Activated T-helper 2 cell treated with anti-CD3 and anti-CD28 coated beads, Interferon-gamma antibody, Interleukin-2, Interleukin-4, amounts not matched to agents 10 μg/mL and 5 μg/mL and 100 μg/mL, durations not matched to agents 14 hours and 24 hours and 36 hours (primary cell): ENCODE measurements at places on chromosomes 6 and 20. TPM values are rescaled to one million over a fixed set of nuclear protein-coding genes. Genes with fewer than 3 reads are reported as not detected.
A peak's percentile ranks its signal among the peaks of the same experiment; 100 is the strongest.

- no peak for DNase-seq
Observed at GRCh38 chr6:159906400-159906799, 15.6 kb downstream of the MAS1 start.

- DNase-seq: no peak
Observed at GRCh38 chr6:14871221-14871620, 374.6 kb upstream of the JARID2 start.

- no peak for DNase-seq
Observed at GRCh38 chr20:37932919-37933318, 30.0 kb downstream of the VSTM2L start.

Gene KCNK16
- not detected in 2 replicates for total RNA-seq

- DNase-seq: peak; percentile 89
Observed at GRCh38 chr6:44265007-44265721, at the start of gene NFKBIE. NFKBIE (minus strand) TSS chr6:44265551; CDS start chr6:44265346, 205 bp downstream.

DNA sequence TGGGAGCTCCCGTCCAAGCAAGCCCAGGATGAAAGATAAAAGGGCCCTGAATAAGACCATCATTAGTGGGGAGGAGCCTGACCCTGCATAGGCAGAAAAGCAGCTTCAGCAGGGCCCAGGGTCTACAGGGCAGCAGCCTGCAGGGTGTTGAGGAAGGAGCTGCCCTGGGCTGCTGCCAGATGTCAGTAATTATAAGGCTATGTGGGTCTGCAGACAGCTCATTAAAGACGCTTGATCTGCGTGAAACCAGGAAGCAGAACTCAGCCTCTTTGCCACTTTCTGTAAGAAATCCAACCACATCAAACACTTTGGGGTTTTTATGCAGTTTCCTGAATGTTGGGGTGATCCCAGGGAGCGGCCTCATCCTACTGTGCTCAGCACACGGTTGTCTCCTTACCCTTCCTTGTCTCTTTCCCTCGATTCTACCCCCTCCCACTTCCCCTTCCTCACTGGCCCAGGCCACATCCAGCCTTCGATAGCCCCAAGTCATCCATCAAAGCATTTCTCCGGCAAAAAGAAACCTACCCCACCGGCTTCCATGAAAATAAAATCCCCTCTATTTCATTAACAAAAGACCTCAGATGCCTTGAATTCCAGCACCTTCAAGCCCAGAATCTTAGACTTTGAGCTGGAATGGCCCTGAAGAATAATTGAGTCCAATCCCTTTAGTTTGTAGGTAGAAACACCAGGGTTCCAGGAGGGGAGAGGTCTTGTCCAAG lies 1.0 kb upstream of the TGM6 start:
- DNase-seq: peak; percentile 29

DNA sequence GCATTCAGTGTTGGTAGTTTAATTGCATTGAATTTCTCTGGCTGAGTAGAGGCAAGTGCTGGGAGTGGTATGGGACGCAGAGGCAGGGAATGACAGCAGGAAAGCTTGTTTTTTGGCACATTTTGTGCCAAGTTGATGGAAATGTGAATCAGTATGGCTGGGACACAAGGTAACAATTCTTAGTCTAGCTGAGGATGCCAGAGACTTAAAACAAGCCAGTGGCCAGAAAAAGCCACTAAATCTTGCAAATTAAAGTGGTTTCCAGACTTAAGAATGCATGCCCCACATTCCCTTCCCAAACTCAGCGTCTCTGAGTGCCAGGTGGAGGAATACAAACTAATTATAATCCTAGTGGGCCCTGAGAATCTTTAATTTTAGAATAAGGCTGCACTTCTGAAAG lies 35.9 kb downstream of the PPARD start:
- DNase-seq: no peak

GRCh38 chr6:16238963-16239797 lies 793 bp downstream of the GMPR start:
- no peak for DNase-seq

GRCh38 chr6:44995486-44996132 lies 332.5 kb upstream of the RUNX2 start:
- DNase-seq: no peak

Gene GRM1
- not detected in 2 replicates for total RNA-seq

DNA sequence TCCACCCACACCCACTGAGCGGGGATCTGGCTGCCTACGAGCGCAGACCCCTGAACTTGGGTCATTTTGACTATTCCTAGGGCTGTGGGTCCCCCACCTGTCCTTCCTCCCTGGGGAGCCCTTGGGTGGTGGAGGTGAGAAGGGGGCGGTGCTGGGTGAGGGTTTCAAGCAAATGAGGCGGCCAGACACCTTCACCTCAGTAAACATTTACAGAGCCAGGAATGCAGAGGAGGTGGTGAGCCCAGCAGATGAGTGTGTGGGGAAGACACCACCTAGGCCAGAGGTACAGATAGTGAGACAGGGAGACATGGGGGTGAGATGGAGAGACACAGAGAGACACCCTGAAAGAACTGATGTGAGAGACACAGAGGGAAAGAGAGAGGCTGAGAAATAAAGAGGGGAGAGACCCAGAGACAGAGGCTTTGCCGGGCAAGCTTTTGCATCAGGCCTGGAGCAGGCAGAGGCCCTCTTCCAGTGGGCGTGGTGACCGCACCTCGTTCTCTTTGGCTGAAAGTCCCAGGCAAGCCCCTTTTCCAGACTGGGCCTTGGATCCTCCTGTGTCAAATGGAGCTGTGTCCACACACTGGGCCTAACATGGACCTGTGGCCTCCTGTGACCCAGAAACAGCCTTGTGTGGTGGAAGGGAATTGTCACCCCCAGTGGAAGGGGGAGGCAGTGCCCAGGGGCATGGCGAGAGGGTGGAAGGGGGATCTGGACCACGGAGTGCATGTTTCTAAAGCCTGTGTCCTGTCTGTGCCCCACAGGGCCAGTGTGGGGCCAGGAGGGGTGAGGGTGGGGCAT lies 29.7 kb downstream of the CEBPB start:
- DNase-seq: no peak
